ENCODE measurements at places on chromosomes 2 and 18.

DNA sequence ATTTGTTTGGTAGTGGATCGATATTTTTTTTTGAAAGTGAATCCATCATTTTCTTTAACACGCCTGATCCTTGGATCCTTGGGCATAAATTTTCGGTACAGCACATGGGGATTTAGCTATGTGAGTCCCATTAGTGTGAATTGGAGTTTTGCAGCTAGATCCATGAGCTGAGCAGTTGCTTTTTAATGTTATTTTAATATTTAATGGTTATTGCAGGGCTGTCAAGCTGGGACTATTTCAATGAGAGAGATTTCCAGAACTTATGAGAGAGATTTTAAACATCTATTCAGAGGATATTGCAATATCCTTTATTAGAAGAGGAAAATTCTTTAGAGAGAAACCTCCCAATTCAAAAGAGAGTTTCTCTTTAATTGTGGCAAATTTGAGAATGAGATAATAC is 35.6 kb upstream of the TCF4 start:
- no peak for DNase-seq

- DNase-seq = no peak
These were observed 33.6 kb downstream of the GCG start for GRCh38 chr2:162118166-162119031.

- DNase-seq = no peak
These were observed 71.7 kb upstream of the TAF1B start for GRCh38 chr2:9771481-9772017.

DNA sequence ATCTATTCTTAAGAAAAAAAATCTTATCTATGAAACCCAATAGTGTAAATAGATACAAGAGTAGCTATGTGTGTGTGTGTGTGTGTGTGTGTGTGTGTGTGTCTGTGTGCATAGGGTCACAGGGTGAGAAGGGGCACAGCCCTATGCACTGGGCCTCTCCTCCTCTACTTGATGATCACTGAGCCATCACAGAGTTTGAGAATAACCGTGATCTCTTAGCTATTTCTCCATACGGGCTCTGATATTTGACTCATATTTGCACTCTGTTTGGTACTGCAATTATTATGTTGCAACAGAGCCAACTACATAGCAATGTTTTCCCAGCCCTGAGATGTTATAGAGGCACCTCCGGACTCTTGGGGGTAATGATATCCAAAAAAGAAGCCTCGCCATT is 28.8 kb upstream of the SLC40A1 start:
- DNase-seq = no peak

DNA sequence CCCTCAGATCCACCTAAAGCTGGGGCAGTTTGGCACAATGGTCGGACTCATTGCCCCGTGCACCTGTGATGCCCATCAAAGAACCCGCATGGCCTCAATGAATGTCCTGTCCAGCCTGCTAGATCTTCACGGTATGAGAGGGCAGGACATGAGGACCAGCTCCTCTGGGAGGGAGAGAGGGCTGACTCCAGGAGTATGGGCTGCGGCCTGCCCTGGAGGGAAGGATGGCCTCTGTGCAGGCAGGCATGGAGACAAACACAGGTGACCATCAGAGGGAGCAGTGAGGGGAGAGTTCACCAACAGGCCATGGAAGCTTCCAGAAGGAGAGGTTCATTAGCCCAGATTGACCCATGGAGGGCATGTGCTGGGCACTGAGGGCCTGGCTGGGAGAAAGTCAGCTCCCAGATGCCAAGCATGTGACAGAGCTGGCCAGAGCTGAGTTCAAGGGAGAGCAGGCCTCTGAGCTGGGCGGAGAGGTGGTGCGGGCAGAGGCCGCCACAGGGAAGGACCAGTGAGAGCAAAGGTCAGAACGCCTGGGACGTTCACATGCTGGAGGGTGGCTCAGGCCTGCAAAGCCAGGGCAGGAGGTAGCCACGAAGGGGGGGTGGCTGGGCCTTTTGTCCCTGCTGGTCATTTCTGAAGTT is 36.2 kb downstream of the HJURP start:
- DNase-seq = no peak

DNA sequence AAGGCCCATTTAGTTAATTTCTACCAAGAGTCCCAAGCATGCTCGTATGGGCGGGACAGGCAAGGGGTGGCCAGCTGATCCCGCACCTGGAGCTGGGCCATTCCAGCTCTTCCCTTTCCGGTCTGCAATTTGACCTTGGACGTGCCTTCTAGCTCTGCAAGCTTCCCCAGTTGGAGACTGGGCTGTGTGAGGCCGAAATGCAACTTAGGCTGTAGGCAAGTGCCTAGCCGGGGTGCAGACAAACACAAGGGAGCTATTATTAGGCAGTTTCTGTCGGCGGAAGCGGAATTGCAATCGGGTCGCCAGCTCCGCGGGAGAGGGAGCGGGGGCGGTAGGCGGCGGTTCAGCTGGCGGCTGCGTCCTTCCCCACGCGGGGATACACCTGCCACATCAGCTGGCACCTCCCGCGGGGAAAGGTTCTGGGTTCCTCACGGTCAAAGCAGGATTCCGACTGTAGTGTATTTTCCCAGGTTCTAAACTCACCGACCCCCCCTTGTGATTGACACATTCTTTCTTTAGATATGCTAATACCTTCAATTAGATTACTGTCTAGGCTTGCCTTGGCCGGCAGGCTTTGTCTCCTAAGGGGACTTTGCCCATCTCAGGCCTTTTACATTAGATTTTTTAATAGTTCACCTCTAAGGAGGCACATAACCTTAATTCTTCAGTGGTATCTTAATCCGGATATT is 17.1 kb upstream of the ZNF532 start:
- DNase-seq = peak; percentile 92

DNA sequence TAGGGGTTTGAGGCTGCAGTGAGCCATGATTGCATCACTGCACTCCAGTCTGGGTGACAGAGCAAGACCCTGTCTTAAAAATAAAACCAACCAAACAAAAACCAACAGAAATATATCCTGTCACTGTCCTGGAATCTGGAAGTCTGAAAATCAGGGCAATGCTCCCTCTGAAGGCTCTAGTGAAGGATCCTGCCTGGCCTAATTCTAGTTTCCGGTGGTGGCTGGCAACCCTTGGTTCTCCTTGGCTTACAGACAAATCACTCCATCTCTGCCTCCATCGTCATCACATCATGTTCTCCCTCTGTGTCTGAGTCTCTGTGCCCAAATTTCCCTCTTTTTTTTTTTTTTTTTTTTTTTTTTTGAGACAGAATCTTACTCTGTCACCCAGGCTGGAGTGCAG is 15.9 kb upstream of the VPS4B start:
- DNase-seq = no peak

DNA sequence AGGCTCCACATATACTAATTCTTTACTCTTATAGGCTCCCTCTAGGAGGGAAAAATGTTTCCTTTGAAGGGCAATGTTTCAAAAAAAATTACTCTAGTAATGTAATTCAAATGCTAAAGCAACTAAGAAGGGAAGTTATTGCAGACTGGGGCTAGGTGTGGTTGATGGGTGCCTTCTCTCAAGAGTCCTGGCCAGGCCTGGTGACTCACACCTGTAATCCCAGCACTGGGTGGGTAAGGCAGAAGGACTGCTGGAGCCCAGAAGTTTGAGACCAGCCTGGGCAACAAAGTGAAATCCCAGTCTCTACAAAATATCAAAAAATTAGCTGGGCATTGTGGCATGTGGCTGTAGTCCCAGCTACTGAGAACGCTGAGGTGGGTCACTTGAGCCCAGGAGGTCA is 31.2 kb upstream of the CDKL4 start:
- DNase-seq = no peak

GRCh38 chr2:74027496-74027895 is 42.8 kb downstream of the TET3 start:
- no peak for DNase-seq

- DNase-seq = no peak
These were observed 1.3 kb upstream of the TGFBRAP1 start for GRCh38 chr2:105330681-105331375.

DNA sequence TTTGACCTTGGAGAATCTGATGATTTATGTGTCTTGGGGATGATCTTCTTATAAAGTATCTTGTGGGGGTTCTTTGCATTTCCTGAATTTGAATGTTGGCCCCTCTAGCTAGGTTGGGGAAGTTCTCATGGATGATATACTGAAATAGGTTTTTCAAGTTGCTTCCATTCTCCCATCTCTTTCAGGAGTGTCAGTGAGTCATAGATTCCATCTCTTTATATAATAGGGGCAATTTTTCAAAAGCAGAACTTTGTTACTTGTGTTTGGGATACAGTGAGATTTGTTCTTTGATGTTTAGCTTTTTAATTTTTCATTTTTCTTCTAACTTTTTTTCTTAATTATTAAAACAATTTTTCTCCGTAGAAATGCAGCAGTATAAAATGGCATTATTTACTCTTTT is 19.4 kb downstream of the TMEM87B start:
- DNase-seq = no peak

Data from ELF-1 (cell line).